ENCODE measurements at places on chromosomes 4 and X.

- DNase-seq, result peak; percentile 12
Observed at GRCh38 chrX:68307769-68308168, 125.5 kb downstream of the OPHN1 start.

DNA sequence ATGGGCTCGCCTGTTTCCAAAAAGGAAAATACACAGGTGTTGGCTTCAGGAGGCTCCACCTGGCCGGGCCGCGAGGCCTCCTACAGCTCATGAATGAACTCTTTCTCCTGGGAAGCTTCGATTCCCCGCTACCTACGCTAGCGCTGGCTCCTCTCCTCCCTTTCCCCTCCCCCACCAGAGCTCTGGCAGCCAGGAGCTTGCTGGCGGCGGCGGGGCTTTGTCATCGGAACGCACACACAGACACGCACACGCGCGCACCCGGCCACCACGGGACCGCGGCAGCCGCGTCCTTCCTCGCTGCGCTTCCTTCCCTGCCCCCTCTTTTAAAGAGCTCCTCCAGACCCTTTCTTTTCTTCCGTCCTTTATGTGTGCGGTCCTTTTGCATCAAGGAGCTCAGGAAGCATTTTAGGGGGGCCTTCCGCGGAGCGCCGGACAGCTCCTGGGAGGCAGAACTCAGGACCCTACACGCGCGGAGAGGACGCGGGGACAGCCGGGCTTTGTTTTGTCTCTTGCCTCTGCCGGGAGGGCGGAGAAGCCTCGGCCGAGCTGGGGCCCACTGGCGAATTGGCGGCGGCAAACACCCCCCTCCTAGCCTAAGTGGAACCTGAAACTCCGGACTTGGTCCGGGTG lies 70.2 kb upstream of the BCOR start:
- DNase-seq, result no peak

- no peak for DNase-seq
Observed at GRCh38 chr4:126440297-126440696, 1125.5 kb downstream of the FAT4 start.

DNA sequence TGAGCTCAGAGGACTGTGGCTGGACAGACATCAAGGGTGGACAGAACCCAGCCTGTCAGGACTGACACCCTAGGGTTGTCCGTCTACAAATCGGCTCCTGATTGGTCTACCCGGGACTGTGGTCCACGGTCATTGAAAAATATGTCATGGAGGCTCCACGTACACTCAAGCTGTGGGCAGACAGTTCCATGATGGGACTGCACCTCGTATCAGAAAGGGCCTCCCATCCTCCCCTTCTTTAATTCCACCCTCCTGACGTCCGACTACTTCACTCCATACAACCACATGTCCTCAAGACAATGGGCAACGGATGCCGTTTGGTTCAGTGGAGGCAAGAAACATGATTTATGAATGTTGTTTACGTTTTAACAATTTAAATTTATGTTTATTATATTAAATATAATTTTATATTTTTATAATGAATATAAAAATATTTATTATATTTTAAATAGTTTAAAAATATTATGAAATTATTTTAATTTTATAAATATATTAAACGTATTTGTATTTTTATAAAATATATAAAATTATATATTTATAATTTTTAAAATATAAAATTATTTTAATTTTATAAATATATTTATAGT lies 58.0 kb upstream of the SHOX start:
- no peak for DNase-seq

DNA sequence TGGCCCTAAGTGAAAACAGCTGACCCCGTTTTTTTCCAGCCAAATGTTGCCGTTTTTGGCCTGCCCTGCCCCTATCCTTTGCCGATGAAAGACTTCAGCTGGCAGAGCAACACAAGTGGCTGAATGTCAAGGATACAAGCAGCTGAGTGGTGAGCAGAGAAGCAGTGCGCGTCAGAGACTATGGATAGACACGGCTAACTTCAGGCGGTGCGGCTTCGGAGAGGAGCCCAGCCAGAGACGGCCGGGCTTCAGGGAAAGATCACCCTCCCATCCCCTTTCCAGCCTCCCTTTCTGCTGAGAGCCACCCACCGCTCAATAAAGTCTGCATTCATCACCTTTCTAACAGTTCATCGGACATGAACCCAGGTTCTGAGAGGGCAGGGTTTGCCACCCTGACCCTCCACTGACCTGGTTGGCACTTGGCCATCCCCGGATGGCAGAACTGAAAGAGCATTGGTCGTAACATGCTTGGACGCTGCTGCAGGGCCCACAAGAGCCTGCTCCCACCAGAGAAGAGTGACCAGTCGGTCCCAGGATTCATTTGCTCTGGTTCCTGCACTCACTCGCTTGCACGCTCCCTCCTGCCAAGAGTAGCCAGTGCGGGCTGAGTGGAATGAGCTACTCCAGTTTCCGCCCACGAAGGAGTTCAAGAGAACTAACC lies 125.8 kb downstream of the PPEF1 start:
- no peak for DNase-seq

- no peak for DNase-seq
Observed at GRCh38 chr4:146890301-146890700, 55.4 kb downstream of the TTC29 start.

DNA sequence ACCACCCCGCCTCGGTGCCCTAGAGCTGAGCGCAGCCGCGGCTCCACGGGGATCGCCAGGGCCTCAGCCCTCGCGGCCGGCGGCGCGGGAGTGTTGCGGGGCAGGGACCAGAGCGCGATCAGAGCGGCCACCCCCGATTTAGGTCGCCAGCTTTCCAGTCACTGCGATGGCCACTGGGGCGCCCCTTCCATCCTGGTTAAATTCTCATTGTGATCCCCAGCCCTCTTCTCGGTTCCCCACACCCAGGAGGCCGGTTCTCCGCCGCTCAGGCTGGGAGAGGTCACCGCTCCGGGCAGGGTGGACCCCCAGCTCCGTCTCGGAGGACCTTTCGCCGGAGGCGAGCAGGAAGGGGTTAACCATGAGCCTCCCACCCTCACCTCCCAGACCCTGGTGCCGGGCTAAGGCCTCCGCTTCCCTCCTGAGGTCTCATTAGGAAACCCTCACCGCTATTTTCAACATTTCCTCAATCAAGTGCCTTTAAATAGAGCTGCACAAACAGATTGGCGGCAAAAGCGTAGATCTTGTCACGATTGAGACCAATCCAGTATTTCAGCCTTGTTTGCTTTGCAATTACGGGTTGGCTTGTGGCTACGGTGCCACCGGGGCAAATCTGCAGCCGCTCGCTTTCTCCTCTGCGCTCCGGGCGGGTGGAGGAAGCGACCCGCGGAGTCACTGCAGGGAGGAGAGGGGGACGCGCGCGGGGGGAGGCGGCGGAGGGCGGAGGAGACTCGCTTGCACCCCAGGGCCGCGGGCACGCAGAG lies 8.3 kb upstream of the HAND2 start:
- no peak for DNase-seq

DNA sequence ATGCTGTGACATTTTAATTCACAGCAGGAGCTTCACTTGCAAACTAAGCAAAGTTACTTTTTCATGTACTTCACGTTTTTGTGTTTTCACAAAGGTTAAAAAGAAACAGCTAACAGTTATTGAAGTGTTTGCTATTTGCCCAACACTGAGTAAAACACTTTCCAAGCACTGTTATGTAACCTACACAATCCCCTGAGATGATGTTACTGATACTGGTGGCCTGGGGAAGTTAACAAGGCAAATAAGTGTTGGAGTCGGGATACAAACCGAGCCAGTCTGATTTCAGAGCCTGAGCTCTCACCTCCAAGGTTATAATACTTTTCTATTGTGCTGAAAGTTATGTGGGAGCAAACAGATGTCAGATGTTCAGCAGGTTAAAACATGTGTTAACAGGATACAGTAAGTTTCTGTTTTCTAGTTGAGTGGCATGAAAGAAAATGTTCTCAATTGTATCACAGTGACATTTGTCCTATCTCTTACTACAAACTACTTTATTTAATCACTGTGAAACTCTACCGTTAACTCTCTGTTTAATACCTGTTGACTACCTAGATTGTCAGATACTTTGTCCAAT lies 3.9 kb upstream of the CXCL13 start:
- DNase-seq, result no peak

DNA sequence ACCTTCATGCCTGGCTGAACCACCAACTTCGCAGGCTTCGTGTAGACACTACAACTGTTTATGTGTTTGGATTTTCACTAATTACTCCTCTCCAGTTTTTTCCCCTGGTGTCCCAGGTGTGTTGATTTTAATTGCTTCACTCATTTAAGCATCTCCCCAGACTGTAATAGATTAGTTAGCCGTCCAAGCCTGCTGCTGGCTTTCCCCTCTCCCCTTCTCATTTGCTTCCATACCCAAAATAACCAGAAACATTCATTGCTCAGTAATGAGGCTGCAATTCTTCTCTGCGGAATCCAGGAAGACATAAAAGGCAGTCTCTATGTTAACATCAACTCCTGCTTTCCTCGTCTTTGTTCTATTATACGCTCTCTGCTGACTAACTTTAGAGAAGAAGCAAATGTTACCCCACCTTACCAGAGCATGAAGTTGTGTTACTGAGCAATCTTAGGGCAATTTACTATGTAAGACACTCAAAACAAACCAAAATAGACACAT lies 37.9 kb upstream of the SCRG1 start:
- no peak for DNase-seq

- no peak for DNase-seq
Observed at GRCh38 chr4:127250577-127250976, 382.2 kb upstream of the INTU start.

- DNase-seq, result peak; percentile 43
Observed at GRCh38 chrX:78024349-78025059, 55.1 kb upstream of the PGAM4 start.

- DNase-seq, result no peak
Observed at GRCh38 chrX:74527350-74527749, 87.1 kb downstream of the RLIM start.

- DNase-seq, result no peak
Observed at GRCh38 chr4:154039435-154040343, 250.8 kb upstream of the SFRP2 start.

DNA sequence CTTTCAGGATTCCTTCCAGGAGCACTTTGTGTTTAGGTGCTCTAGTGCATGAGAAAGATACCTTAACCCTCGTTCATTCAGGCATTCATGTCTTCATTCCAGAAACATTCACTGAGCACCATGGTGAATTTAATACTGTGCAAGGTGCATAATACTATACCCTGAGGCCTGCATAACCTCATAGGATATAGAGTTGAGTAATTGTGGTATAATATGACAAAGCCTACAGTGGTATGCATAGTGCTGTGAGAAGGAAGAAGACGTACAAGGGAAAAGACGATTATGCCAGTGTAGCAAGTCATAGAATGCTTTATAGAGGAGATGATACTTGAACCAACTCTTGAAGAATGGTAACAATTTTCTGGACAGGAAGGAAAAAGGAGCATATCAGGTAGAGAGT lies 34.3 kb downstream of the MTM1 start:
- no peak for DNase-seq

- no peak for DNase-seq
Observed at GRCh38 chr4:79164907-79165610, 160.8 kb downstream of the NAA11 start.

- no peak for DNase-seq
Observed at GRCh38 chrX:151977009-151977408, 2.5 kb upstream of the GABRE start.

DNA sequence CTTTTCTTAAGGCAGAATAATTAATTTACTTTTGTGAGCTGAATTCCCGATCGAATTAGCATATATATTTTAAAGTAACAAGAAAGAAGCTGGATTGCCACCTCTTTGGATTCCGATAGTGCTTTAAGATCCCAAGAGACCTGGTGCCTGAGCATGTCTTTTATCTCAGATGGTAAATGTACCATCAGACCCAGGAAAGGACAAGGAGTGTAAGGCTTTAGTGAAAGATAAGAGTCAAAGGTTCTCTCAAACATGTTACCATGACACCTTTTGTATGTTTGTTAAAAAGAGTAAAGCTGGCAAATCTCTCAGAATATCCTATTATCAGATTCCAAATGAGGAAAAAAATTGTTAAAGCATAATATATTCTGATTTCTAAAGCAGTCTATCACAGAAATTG lies 198.8 kb downstream of the PPP3CA start:
- DNase-seq, result no peak

All from HCT116 (cell line).